Activated naive CD4-positive, alpha-beta T cell treated with anti-CD3 and anti-CD28 coated beads, Interleukin-2, amount 10 ng/mL, durations not matched to agents 7 days and 5 days (primary cell): ENCODE measurements at places on chromosomes 7 and 10.
A peak's percentile ranks its signal among the peaks of the same experiment; 100 is the strongest.

DNA sequence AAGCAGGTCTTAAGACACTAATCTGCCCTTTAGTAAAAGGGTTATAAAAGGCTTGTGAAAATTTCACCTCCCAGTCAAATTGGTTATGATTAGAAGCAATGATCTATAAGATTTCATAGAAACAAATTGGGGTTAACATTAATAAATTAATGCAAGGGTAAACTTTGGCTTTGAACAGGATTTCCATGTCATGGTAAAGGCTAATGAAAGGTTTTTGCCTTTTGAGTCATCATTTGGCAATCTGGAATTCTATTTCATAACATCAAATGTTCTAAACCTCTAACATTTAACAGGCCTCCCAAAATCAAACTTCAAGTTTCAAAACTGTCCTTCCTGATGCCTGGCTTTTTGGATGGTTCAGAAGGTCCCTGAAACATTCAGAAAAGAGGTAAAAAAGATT lies 62.4 kb downstream of the COA1 start:
- H3K27ac ChIP-seq: no peak overlapping the region
- H3K36me3 ChIP-seq: peaks cover 60% of the 10 kb centered on the region
- no peak overlapping the region for H3K4me3 ChIP-seq
- no peak for DNase-seq
- peaks cover 53% of the 10 kb centered on the region for H3K4me1 ChIP-seq

GRCh38 chr7:423312-424260 lies 96.1 kb downstream of the PDGFA start:
- no peak for DNase-seq
- H3K36me3 ChIP-seq: no peaks in the 10 kb centered on the region
- no peak overlapping the region for H3K4me3 ChIP-seq
- no peaks in the 10 kb centered on the region for H3K27me3 ChIP-seq
- no peak overlapping the region for H3K27ac ChIP-seq

DNA sequence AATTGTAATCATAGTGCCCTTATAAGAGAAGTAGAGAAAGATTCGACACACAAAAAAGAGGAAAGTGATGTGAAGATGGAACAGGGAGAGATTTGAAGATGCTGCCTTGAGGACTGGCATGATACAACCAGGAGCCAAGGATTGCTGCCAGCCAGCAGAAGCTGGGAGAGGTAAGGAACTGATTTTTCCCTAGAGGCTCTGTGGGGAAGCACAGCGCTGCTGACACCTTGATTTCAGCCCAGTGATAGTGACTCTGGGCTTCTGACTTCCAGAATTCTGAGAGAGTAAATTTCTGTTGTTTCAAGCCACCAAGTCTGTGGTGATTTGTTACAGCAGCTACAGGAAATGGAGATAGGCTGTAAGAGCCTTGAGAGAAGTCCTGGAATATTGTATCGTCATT lies 98.2 kb downstream of the RAB11FIP2 start:
- no peak overlapping the region for H3K4me3 ChIP-seq
- no peaks in the 10 kb centered on the region for H3K4me1 ChIP-seq
- no peaks in the 10 kb centered on the region for H3K36me3 ChIP-seq

DNA sequence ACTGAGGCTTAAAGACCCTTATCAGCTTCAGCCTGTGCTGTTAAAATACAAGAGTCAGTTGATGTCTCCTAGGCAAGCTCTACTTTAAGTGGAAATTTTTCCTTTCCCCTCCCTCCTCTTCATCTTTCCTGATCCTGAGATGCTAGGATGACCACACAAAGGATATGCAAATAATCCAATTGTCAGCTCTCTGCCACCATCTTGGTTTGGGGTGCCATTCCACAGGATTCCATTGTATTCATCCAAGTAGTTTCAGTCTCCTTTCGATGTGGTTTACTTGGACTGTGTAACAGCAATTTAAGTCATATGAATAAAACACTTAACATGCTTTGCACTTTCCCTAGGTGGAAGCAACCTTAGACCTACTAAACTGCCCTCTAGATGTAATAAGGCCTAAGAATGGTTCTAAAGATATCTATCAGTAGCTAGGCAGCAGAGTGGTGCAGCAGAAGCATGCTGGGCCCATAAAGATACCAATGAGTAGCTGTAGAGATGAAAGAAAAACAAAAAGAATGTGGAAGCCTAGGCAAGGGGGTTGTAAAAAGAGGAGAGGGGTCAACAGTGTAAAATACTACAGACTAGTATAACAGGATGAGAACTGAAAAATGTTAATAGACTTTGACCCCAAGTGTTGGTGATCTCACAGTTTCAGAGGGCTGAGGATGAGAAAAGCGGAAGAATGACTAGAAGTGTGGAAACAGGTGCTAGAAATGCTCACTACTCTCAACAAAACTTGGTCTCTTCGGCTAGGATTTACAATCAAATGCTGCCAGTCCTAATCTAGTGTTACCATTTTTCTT lies 2.4 kb upstream of the CFAP69 start:
- no peak for DNase-seq
- peaks cover 24% of the 10 kb centered on the region for H3K4me1 ChIP-seq
- no peak overlapping the region for H3K27ac ChIP-seq
- H3K36me3 ChIP-seq: no peaks in the 10 kb centered on the region

GRCh38 chr7:25952261-25953057 lies 199.5 kb upstream of the NFE2L3 start:
- peak overlapping the region; percentile 45 for H3K4me3 ChIP-seq
- H3K27ac ChIP-seq: no peak overlapping the region
- H3K27me3 ChIP-seq: peaks cover 47% of the 10 kb centered on the region
- H3K36me3 ChIP-seq: peaks cover 5% of the 10 kb centered on the region
- DNase-seq: no peak

- no peak for DNase-seq
- no peak overlapping the region for H3K27ac ChIP-seq
- H3K4me1 ChIP-seq: no peaks in the 10 kb centered on the region
- no peaks in the 10 kb centered on the region for H3K27me3 ChIP-seq
- no peaks in the 10 kb centered on the region for H3K36me3 ChIP-seq
- H3K4me3 ChIP-seq: no peak overlapping the region
Measured at GRCh38 chr7:154812027-154812426, 190.9 kb downstream of the PAXIP1 start.

DNA sequence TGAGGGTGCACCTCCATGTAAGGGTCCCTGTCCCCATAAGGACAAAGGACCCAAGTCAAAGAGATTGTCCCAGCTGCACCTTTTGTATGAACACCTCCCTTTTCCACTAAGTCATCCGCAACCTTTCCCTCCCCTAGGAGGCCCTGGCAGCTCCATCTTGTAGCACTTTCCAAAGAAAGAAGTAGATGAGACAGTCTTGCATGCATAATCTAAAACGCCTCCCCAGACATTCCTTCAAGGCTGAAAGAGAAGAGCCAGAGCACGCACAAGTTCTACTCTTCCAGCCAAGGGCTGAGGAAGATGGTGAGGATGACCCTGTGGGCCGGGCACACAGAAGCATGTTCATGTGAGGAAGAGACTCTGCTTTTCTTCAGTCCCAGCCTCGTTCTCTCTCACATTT lies 194.4 kb downstream of the TNS3 start:
- no peak overlapping the region for H3K27ac ChIP-seq
- no peak for DNase-seq
- no peak overlapping the region for H3K4me3 ChIP-seq
- H3K4me1 ChIP-seq: no peaks in the 10 kb centered on the region
- no peaks in the 10 kb centered on the region for H3K36me3 ChIP-seq

GRCh38 chr7:26857506-26858240 lies 6.7 kb downstream of the SKAP2 start:
- H3K36me3 ChIP-seq: no peaks in the 10 kb centered on the region
- peak; percentile 21 for DNase-seq
- H3K4me3 ChIP-seq: no peak overlapping the region
- H3K4me1 ChIP-seq: no peaks in the 10 kb centered on the region
- no peak overlapping the region for H3K27ac ChIP-seq
- peaks cover 38% of the 10 kb centered on the region for H3K27me3 ChIP-seq
